ENCODE measurements at places on chromosomes 11 and 22. TPM values are rescaled to one million over a fixed set of nuclear protein-coding genes. Genes with fewer than 3 reads are reported as not detected.

DNA sequence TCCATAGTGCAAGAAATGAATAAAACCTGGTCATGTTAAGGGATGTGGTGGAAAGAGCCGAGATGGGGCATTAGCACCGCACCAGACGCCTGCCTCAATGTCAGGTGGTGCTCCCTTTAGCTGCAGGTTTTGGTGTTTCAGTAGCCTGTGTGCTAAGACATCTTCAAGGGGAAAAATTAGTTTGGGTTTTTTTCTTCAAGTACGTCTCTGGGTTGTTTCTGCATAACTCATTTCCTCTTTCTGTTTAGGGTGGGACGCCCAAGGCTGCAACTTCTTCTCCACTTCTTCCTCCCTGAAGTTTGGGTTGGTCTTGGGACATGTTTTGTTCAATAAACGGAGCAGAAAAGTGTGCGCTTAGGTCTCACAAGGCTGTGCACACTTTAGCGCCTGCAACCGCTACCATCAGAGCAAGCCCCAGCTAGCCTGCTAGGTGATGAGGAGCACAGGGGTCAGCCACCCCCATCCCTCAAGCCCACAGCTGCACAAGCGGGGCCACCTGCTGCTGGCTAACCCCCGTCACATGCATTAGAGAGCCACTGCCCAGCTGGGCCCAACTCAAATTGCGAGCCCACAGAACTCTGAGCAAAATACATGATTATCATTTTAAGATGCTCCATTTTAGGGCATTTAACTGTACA, 1495.7 kb downstream of the TBC1D22A start:
- no peak for DNase-seq

P2RY6 gene
- total RNA-seq, result 2.2 TPM

CSF2RB gene
- 2.8 TPM for total RNA-seq

- no peak for DNase-seq
These were observed 238.3 kb upstream of the SESN3 start for GRCh38 chr11:95469258-95469657.

SMPD1 gene
- total RNA-seq, result 49.7 TPM
